ENCODE measurements at places on chromosomes 2 and 18.

DNA sequence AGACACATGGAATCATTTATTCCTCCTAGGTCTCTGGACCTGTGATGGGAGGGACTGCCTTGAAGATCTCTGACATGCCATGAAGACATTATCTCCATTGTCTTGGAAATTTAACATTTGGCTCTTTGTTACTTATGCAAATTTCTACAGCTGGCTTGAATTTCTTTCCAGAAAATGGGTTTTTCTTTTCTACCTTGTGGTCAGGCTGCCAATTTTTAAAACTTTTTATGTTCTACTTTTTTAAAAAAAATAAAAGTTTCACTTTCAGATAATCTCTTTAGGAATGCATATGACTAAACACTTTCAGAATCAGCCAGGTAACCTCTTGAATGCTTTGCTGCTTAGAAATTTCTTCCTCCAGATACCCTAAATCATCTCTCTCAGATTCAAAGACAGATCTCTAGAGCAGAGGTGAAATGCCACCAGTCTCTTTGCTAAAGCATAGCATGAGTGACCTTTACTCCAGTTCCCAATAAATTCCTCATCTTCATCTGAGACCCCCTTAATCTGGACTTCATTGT is 209.6 kb downstream of the RPRM start:
- DNase-seq: no peak

DNA sequence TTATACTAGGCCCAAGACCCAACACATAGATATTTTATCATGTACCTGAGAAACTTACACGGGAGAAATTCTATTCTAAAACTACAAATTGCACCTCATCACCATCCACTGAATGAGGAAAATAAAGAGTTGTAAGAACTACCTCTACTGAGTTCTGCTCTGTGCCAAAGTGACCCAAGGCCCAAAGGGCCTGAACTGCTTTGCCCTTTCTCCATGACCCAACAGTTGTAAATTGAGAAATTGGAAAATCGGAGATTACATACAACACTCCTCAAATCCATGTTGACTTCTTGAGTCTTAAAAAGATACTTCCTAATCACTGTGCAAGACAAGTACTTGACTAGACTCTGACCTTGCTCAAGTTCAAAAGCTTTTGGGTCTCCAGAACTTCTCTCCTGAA is 8.8 kb downstream of the NR4A2 start:
- DNase-seq: no peak

DNA sequence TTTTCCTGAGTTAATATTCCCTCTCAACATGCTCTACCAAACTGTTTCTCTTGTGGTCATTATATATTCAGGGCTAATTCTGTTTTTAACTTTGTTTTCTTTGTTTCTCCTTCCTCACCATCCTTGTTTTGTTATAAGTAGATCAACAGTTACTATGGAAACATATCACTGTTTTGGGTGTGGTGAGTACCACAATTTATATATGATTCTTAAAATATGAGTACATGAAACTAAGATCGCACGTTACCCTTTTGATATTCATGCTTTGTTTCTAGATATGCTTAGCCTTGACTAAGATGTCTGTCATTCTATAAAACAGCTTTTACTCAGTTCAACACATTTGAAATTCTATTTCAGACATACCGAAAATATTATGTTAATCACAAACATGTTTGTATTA is 232.3 kb upstream of the ITGA4 start:
- no peak for DNase-seq

- DNase-seq: no peak
These were observed 198.7 kb downstream of the CYP26B1 start for GRCh38 chr2:71948781-71949536.

DNA sequence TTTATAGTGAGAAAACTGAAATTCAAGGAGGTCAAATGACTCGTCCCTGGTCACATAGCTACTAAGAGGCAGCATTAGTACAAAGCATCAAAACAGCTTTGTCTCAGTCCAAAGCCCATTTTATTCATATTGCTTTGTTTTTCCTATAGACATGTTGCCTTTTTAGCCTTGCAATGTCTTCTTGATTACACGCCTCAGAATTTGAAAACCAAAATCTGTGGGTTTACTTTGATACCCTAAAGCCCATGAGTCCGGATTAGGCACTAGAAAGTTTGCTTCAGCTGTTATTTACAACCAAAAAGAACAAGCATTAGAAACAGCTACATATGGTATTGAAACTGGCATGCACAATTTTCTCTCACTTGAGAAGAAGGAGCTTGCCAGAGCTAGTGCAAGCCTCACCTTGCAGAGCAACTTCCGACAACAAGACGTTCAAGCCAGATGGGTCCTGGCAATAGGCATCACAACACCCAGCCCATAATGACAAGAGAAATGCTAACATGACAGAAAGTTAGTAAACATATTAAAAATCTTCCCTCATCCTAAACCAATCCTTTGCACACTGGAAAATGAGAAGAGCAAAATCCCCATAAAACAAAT is 276.8 kb downstream of the RIT2 start:
- no peak for DNase-seq

- no peak for DNase-seq
These were observed 15.8 kb upstream of the EXOC6B start for GRCh38 chr2:72841462-72842125.

- no peak for DNase-seq
These were observed 97.2 kb downstream of the AGPS start for GRCh38 chr2:177489719-177490301.

- DNase-seq: no peak
These were observed 70.0 kb upstream of the ATP5MC3 start for GRCh38 chr2:175251425-175252041.

GRCh38 chr2:124281541-124281940 is 256.5 kb downstream of the CNTNAP5 start:
- no peak for DNase-seq
